ENCODE measurements at places on chromosomes 2 and 18.

DNA sequence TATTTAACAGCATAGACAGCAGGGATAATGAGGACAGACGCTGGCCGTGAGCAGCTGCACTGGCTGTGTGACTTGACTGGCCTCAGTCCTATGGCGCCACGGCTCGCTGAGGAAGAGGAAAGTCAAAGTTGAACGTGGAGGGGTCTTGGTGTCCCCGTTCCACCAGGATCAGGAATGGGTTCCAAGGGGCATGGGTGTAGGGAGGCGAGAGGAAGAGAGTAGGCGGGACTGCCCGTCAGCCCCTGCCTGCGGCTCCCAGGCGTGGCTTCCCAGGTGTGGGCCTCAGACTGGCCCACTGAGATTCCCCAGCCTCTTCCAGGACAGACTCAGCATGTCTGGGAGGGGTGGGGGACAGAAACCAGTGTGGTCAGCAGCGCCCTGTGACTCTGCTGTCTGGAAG lies 51.4 kb downstream of the POMC start:
- no peak for DNase-seq

GRCh38 chr2:240637901-240638345 lies 12.6 kb downstream of the GPR35 start:
- DNase-seq = no peak

GRCh38 chr2:42055573-42056514 lies 8.0 kb downstream of the PKDCC start:
- DNase-seq = no peak

GRCh38 chr2:216082805-216083204 lies 1.1 kb downstream of the TMEM169 start:
- DNase-seq = no peak

GRCh38 chr2:105969552-105969951 lies 224.5 kb downstream of the UXS1 start:
- no peak for DNase-seq

DNA sequence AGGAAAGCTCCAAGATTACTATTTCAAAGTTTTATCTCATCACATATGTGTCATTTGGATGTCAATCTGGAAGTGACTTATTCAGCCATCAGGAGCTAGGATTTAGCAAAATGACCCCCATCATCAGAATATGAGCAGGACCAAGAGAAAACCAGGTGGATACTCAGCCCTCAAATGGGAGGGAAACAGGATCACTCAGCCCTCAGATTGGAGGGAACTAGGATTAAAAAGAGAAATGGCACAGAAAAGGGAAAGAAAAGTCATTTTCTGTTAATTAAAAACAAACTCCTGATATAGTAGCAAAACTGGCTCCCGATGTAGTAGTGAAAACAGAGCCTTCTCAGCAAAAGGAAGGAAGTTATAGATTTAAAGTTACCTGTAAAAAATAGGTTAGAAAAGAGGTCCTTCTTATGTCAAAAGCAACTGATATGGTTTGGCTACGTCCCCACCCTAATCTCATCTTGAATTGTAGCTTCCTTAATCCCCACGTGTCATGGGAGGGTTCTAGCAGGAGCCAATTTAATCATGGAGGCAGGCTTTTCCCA lies 69.0 kb upstream of the MYCN start:
- DNase-seq = no peak

GRCh38 chr2:218962859-218963492 lies 3.5 kb downstream of the CDK5R2 start:
- no peak for DNase-seq

DNA sequence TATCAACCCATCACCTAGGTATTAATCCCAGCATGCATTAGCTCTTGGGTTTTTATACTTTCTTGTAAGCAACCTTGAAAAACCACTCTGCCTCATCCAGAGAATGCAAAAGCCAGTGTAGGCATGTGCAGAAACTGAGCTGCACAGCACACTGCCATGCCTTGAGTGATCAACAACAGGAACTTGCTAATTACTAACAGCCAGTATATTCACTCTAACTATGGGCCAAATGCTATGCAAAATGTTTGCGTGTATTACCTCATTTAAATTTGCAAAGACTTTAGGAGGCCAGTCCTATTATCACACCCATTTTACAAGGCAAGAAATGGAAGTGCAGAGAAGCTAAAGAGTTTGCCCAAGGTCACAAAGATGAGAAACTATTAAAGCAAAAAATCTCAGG lies 169.8 kb downstream of the PID1 start:
- no peak for DNase-seq

- DNase-seq = no peak
Measured at GRCh38 chr2:23709311-23709710, 217.6 kb downstream of the ATAD2B start.

DNA sequence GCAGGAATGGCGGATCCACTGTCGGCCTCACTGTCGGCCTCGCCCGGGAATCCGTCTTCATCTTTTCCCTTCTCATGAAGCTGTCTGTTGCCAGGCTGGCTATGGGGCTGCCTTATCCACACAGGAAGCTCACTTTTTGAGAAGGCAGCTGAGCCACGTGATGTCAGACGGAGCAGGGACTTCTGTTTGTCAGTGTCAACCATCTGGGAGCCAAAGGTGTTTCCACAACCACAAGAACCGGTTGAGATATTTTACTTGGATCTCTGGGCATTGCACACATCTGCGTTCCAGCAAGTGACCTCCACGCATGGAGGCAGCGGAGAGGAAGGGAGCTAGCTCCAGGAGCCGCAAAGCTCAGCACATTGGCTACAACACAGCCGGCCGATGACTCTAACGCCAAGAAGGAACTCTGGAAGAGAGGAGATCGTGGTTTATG lies 27.4 kb upstream of the TAF1B start:
- no peak for DNase-seq

DNA sequence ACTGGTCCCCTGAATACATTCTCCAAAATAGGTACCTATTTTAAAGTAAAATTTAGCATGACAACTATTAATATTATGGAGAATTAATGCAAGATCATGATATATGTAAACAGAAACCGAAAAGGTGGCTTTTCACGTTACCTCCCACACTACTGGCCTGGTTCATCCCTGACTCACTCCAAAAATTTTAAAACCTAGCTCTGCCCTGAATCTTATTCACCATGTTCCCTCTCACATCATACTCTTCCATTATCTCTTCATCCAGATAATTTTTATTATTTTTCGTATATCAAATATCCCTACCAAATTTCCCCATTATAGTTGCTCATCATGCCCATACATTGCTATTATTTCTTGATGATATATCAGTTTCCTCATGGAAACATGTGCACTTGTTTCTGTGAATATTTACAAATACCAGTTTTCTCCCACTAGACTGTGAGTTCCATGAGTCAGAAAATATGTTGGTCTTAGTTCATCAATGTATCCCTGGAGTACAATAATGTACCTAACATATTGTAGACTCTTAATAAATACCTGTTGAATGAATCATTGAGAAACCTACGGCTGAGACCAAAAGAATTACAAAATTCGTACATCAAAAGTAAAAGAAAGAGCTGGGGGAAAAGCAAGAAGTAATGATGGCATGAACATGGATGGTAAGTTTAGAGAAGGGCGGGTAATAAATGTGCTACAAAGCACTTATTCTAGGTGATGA lies 360.1 kb upstream of the CHAC2 start:
- DNase-seq = no peak

DNA sequence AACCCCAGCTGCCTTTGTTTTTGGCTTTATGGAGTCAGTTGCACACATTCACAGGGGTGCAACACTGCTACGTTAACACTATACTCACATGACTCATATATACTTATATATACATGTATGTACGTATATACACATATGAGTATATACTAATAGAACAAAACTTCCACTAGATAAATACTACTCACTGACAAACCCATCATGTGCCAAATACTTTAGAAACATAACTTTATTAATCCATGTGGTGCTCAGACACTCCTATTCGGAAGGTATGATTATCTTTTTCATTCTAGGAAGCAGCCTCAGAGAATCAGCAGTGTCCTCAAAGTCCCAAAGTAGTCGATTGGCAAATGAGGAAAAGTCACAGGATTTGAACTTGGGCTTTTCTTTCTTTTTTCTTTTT lies 7.9 kb downstream of the PMAIP1 start:
- DNase-seq = no peak

DNA sequence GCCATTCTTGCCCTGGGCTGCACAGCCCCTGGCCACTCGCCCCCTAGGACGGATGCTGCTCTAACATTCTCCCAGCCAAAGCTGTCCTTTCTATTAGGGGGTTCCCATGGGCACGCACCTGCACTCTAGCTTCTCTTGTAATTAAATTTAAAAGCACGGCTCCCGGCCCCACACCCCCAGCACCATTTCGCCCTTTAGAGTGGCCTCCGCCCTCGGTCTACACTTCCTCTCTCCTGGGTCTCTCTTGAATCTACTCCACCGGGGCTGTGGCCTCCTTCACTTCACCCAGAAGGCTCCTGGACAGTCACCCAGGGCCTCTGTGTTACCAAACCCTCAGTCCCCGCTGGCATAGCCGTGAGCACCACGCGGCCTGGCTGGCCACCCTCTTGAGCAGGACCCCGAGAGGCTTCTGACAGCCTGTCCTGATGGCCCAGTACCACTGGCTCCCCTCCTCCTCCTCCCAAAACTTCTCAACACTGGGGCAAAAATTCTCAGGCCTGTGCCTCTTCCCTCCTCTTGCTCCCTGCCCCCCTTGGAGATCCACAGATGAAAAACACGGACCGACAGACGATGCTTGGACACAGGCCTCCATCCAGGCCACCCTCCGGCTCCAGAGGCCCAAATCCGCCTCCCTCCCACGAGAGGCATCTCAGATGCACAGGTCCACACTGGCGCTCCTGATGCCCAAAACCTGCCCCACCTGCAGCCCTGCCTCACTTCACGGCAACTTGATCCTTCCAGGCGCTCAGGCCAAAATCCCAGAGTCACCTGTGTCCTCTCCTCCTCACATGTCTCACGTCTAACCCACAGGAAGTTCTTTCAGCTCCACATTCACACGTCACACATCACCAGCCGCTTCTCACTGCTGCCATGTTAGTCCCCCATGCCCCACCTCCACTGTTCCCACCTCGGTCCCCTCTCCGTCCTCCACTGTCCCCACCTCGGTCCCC lies 6.9 kb upstream of the RAB17 start:
- no peak for DNase-seq

DNA sequence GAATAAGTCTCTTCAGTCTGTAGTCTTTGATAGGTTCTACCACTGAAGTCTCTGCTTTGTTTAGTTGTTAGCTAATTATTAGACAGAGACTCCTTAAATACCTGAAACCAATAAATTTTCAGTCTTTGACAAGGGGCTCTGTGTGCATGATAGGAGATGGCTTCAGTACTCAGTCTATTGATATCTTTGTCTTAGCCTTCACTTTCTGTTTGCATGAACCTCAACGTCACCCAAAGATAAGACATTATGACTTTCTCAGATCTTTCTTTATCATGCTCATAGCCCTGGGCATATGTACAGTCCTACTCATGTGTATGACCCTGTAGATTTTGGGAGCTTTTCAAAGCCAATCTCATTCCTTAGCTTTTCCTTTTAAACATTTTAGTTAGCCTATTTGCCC lies 183.5 kb upstream of the GCFC2 start:
- DNase-seq = no peak

GRCh38 chr2:223580951-223581350 lies 21.2 kb downstream of the SCG2 start:
- DNase-seq = no peak

DNA sequence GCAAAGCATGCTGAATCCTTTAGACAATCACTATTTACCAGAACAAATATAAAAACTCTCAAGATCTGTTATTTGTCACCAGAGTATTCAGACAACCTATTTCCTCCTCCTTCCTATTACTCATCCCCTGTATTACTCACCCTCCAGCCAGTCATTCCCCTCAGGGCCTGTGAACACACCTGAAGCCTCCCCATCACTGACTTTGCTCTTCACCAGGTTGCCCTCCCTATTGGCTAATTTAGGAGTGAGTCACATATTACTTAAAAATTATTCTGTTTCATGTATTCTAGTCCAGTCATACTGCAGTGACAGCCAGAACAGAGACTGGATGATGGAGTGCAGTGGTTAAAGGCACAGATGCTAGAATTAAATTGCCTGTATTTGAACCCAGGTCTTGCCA lies 3.7 kb upstream of the ATG16L1 start:
- DNase-seq = no peak

GRCh38 chr2:174877301-174877700 lies 113.0 kb upstream of the CHRNA1 start:
- DNase-seq = no peak

DNA sequence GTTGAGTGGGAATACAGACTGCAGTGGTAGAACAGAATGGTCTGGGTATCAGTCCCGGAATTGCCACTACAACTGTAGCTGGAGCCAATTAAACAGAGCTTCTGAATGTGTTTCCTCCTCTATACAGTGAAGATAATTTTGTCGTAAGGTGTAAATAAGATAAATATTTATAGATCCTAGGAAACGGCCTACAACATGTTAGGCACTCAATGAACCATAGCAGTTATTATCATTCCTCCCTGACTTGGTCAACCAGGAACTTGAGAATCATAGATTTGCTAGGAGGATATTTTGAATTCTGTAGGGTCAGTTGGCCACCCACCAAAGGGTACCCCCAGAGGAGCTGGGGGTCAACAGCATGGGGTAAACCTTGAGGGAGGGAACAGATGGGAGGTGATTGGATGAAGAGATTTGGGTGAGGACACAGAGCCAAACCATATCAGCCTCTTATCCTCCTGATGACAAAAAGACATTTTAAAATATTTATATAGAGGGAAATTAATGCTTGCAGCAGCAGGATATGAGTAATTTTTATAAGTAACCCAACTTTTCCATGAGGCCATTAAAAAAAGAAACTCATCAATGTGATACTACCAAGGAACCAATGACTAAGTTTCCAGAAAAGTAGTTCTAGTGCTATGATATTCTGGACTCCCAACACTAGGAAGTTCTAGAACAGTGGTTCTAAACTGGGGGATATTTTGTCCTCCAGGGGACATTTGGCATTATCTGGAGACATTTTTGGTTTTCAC lies 4.0 kb downstream of the DHRS9 start:
- DNase-seq = no peak

DNA sequence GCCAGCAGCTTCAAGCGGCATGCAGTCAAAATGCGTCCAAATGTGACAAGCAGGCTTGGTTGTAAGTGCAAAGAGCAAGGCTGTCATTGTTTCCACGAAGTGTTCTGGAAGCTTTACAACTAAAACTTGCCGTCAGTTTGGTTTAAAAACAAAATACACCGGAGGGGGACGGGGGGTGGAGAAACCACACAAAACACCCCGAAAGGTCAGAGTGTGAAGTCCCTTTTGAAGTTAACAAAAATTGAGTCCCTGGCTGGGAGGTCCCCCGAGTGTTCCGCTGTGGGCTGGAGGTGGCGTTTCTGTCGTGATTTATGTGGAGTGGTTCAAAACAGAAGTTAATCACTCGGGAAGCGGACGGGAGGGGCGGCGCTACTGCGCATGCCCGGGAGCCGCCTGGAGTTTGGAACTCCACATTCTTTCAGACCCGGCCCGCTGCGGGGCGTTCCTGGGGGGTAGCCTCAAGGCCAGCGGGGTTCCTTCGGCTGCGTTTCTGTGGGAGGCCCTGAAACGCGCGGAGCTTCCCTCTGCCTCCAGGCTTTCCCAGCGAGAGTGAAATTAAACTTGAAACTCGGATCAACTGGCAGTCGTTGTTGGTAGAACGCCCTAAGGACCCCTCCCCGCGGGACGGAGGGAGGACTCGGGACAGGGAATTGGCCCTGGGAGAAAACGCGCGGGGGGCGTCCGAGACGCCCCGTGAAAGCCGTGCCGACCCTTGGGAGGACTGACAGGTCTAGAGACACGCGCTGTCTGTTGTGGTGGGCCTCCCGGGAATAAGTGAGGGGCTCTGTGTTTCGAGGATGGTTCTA lies 1.4 kb downstream of the TGIF1 start:
- DNase-seq = peak; percentile 77

Data from stimulated activated CD8-positive, alpha-beta memory T cell treated with anti-CD3 and anti-CD28 coated beads, Interleukin-15, amount 100 ng/mL, for 4 hours (primary cell).